Kidney capillary endothelial cell (primary cell): ENCODE measurements at places on chromosomes 6 and 20.
A peak's percentile ranks its signal among the peaks of the same experiment; 100 is the strongest.

- DNase-seq, result no peak
Measured at GRCh38 chr20:13384132-13384531, 163.1 kb downstream of the ISM1 start.

DNA sequence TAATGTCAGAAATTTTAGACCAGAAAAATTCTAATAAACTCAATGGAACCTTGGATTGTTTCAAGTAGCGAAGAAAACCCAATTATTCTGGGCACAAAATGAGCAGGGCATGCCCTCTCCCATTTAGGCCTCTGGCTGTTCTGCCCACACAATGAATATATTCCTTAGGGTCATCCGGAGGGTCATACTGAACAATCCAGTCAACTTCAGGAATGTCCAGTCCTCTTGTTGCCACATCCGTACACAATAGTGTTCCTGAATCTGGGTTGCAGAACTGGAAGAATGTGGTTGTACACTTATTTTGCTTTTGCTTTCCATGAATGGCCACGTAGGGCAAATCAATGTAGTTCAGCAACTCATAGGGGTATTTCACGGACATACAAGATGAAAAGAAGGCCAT is 23.4 kb upstream of the RNF144B start:
- DNase-seq, result no peak

DNA sequence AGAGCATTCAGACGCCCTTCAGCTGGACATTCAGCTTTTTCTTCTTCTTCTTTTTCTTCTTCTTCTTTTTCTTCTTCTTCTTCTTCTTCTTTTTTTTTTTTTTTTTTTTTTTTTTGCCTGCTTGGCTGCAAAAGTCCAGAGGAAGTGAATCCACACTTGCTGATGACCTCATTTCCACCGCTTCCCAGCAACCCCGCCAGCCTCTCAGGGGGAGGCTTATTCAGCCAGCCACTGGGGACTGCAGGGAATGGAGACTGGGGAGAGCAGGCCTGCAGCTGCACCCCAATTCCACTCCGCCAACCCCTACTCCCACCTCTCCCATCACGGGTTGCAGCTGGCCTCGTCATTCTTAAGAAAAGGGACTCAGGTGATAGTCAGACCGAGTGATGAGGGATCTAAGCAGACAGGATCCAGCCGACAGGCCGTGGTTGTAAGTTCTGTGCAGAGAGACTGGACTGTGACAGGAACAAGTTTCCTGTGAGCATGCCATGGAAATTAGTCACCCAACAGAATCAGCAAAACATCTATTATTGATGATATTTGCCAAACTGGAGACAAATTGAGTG is 59.0 kb upstream of the QKI start:
- DNase-seq, result peak; percentile 92

DNA sequence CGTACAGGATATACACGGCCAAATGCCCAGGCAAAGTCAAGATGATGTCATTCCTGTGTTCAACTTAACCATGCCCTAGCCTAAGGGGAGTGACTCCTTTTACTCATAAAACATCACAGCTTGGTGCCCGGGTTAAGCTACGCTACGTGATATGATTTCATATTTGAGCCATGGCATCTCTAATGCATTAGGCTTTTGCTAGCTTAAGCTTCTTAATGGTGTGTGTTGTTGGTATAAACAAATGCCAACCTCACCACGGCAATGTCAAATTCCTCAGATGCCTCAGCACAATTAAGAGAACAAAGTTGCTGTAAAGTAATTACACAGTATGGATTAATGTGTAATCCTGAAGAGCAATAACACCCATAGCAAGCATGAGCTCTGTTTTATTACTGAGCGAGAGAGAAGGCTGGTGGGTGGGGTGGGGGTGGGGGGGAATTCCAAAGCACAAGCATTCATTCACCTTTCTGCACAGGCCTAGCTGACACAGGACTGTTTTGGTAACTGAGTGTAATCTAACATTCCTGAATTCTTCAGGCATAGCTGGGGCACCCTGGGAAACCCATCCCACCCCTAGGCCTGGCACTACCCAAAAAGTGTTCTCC is 44.7 kb upstream of the CNKSR3 start:
- DNase-seq, result no peak

DNA sequence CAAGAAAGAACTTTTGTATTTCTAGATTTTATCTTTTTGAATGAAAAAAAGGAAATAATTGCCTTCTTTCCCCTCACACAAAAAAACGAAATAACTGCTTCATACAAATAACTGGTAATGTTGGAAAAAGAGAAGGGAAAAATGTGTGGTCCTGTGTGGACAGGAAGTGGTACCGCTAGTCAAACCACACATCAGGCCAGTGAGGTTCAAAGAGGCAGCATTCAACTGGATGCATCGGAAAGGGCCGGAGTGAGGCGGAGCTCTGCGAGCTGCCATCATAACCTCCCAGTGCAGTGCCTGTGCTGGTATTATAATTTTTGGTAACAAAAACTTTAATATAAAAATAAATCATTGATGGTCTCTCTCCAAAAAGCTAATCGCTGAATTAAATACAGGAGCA is 111.2 kb downstream of the IRF4 start:
- no peak for DNase-seq

DNA sequence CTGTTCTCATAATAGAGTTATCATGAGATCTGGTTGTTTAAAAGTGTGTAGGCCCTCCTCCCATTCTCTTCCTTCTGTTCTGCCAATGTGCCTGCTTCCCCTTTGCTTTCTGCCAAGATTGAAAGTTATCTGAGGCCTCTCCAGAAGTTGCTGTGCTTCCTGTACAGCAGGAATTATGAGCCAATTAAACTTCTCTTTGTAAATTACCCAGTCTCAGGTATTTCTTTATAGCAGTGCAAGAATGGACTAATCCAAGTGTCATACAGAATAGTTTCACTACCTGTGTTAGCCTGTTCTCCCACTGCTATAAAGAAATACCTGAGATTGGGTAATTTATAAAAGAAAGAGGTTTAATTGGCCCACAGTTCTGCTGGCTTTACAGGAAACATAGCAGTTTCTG is 100.0 kb downstream of the CD24 start:
- no peak for DNase-seq

DNA sequence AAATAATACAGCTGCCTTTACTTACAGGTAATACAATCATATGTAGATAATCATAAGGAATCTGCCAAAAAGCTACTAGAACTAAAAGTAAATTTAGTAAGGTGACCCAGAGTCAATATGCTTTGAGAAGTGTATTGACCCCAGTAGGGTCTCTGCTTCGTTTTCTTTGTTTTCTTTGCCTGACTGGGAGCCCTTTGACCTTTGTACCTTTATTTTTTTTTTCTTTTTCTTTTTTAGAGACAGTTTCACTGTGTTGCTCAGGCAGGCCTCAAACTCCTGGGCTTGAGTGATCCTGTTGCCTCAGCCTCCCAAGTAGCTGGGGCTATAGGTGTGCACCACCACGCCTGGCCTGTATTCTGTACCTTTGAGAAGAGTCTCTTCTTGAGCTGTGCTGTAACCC is 17.9 kb downstream of the RAB5IF start:
- DNase-seq, result no peak
